ENCODE measurements at places on chromosomes 7 and 10.
A peak's percentile ranks its signal among the peaks of the same experiment; 100 is the strongest.

GRCh38 chr10:132910186-132910880 is 32.0 kb downstream of the CFAP46 start:
- DNase-seq = no peak

DNA sequence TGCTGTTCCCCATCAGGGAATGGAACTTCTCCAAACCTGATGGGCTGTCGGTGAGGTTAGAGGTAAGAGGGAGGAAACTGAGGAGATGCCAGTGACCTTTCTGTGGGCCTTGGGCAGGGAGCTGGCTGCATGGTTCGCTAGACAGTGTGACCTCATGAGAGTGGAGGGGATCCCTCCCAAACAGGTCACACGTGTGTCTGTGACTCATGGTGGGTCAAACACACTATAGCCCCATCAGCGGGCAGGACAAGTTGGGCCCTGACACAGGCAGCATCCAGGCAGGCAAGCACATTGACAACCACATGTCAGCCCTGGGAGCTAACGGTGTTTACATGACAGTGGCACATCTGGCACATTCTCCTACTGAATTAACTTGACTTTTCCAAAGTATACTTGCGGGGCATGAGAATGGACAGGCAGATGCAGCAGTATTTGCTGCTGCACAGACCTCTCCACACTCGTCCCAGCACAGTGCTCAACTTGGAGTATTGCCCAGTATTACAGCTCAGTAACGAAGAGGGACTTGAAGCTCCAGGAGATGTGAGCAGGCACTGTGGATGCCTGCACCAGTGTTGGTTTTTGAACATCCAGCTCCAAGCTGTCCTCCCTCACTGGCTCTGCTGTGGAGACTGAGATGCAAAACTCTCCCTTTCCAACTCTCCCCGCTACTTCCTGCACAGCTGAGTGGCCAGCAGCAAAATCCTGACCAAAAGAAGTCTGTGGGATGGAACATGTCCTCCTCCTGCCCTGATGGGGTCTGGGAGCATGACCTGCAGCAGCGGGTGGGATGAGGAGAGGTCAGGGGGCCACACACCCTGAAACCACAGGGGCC is 199.6 kb downstream of the WDR37 start:
- DNase-seq = no peak

DNA sequence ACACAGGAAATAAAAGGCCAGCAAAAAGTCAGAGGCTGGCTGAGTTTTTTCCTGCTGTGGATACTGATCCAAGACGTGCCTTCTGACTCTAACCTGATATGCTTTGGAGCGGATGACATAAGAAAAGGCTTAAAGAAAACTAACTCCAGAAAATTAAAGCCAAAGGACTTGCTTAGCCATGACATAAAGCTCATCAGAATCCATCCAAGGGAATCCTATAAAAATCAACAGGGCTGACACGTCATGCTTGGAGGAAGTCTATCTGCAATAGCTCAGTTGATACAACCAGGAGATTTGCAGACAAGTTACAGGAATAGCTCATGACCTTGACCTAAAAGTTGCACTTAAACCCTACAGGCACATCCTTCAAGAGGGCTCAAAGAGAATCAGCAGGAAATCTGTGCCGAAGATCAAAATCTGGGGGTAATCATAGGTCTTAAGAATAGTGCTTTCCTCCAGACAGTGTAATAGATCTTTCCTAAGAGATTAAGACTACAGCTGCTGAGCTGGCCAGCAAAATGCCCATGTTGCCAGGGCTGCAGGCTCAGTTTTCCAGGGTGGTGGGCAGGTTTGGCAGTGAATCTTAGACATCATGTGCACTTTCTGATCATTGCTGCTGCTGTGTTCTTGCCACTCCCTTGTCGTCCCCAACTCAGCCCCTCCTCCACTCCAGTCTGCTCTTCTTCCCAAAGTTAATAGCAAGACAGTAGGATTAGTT is 111.5 kb upstream of the SVIL start:
- no peak for DNase-seq

GRCh38 chr7:128833148-128833945 is 3.1 kb downstream of the FLNC start:
- DNase-seq = no peak

- no peak for DNase-seq
Measured at GRCh38 chr7:35718047-35718446, 23.1 kb upstream of the HERPUD2 start.

GRCh38 chr10:124827474-124827873 is 25.9 kb downstream of the ABRAXAS2 start:
- DNase-seq = no peak

GRCh38 chr7:100053215-100053614 is 3.6 kb downstream of the ZSCAN21 start:
- no peak for DNase-seq

- no peak for DNase-seq
Measured at GRCh38 chr7:19919261-19920095, 146.1 kb upstream of the TMEM196 start.

DNA sequence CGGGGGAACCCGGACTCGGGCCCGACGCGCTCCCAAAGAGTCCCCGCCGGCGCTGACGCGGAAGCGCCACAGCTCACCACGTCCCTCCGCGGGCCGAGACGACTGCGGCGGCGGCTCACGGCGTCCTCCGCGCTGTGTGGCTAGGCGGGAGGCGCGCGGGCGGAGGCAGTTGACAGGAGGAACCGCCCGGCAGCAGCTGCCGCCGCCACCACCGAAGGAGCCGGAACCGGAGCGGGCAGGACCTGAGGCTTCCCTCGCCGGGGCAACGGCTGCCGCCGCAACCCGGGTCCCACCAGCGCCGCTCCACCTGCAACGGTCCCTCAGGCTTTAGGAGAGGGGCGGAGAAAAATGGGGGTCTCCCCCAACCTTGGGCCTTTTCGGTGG is 334 bp downstream of the ZNF800 start:
- peak; percentile 13 for DNase-seq

GRCh38 chr7:26131056-26131589 is 20.9 kb upstream of the NFE2L3 start:
- DNase-seq = no peak

DNA sequence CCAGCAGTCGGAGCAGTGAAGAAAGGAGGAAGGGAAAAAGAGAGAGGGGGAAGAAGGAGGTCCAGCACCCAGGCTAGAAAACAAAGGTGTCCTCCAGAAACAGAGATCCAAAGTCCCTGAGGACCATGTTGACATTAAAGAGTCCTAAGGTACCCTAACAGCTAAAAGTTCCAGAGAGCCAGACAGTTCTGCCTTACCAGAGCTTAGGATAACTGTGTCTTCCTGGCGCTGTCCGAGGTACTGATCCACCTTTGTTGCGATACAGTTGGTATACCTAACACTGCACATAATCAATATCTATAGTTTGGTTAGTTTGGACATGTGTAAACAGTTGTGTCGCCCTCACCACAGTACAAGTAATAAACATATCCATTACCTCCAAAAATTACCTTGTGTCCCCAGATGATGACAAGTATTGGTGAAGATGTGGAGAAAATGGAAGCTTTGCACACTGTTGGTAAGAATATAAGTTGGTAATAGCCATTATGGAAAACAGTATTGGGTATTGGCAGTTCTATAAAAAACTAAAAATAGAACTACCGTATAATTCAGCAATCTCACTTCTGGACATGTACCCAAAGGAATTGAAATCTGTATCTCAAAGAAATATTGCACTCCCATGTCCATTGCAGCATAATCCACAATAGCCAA is 59.8 kb downstream of the GRID1 start:
- DNase-seq = no peak

DNA sequence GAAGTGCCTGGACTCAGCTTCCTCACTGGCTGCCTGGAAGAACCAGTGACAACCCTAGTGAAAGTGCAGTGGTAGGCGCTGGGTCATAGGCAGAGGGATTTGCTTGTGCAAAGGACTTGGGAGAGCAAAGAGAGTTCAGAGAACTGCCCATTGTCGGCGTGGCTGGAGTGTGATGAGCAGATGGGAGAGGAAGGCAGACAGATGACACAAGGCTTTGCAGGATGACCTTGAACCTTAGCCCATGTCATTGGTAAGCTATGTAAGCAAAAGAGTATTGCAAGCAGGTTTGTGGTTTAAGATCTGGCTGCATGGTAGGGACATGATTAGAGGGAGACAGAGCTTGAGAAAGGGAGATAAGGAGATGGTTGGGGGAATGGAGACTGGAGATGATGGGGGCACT is 35.3 kb upstream of the NOBOX start:
- DNase-seq = no peak

DNA sequence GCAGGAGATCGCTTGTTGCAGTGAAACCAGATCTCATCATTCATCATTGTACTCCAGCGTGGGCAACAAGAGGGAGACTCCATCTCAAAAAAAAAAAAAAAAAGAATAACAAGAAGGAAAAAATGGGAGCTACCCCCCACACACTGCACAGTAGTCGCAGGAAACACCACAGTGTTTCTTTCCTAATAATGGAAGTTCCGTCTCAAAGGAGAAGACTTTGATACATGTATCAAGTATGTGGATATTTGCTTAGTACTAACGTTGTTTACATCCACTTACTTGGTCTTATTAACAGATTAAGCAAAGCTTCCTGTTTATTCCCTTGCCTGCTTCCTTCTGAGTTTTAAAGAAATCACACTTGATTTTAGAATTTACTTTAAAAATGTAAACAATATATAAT is 22.2 kb downstream of the YAE1 start:
- no peak for DNase-seq
